Pulmonary artery endothelial cell (primary cell): ENCODE measurements at places on chromosomes 7 and 10. TPM values are rescaled to one million over a fixed set of nuclear protein-coding genes. Genes with fewer than 3 reads are reported as not detected.

GRCh38 chr7:80466636-80467035 lies 45.2 kb downstream of the GNAT3 start:
- DNase-seq = no peak

DNA sequence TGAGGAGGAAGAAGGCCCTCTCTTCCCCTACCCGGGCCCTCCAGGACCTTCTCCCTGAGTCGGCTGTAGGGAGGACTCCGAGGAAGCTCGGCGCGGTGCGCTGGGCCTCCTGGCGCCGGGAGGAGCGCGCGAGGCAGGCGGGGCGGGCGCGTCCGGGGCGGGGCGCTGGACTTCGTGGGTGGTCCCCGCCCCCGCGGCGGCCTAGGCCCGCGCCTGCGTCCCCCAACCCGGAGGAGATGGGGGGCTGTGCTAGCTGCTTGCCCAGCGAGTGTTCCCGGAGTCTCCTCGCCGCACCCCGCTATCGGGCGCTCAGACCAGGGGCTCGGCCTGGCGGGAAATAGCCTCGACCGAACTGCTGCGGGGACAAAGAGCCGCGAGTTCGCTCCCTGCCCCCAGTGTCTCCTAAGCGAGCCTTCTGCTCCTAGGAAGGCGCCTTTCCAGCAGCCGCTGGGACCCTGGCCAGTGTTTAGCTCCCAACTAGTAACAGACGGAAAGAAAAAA lies 19.2 kb upstream of the SMO start:
- no peak for DNase-seq

- DNase-seq = no peak
Observed at GRCh38 chr7:68484731-68485130, 1113.5 kb upstream of the AUTS2 start.

DNA sequence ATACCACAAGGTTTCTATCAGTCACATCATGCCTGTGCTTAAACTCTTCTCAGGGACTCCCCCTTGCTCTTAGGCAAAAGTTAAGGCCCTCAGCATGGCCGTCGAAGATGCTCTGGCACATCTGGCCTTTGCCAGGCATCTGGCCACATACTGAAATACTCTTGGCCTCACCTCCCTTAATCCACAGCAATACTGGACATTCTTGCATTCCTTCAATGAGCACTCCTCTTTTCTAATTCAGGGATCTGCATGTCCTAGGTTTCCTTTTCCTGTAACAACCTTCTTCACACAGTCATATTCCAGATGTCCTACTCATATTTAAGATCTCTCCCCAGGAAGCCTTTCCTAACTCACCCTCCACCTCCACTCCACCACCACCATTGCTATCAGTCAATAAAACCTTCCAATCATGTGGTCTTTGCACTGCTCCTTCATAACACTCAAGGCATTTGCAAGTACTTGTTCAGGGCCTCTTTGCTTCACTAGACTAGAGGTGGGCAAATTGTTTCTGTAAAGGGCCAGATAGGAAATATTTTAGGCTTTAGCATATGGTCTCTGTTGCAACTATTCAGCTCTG lies 216.6 kb downstream of the KCNMA1 start:
- DNase-seq = no peak

GRCh38 chr10:75611993-75612372 lies 180.6 kb downstream of the LRMDA start:
- no peak for DNase-seq

DNA sequence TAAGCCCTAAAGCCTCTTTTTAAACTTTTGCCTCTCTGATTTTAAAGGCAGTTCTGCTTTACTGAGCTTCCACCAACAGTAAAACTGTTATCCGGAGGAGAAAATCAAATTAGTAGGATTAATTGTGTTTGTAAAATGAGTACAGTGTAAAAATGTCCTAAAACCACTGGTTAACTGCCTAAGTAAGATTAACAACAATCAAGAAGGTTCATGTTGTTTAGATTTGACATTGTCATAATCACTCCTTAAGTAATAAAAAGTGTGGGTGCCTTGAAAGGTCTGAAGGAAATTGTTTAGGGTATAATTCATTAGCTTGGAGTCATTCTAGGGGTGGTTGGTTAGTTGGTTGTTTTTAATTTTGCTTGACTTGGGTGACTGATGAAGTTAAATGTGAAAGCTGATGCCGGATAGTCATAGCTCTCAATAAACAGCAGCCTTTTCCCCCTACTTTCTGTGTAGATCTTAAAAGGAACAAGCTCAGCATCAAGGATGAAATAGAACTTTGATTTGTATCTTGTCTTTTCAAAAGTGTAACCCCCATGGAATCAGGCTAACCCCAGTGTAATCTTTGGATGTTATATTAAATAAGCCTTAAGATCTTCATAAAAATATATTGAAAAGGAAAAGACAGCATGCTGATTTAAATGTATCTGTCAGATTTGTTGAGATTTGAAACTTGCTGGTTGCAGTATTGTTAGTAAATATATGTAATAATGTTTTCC lies 148.3 kb downstream of the ARID5B start:
- no peak for DNase-seq

DNA sequence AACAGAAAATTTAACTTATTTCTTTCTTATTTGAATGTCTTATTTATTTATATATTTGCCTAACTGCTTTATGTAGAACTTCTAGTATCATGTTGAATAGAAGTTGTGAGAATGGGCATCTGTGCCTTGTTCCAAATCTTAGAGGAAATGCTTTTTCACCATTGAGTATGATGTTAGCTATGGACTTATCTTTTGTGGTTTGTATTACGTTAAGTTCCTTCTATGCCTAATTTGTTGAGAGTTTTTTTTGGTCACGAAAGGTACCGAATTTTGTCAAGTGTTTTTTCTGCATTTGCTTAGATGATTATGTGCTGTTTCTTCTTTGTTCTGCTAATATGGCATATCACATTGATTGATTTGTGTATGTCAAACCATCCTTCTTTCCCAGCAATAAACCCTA lies 161.0 kb upstream of the TRIM24 start:
- no peak for DNase-seq

ELFN1 gene
- total RNA-seq = 0.79 and 1.2 TPM in 2 replicates

ITIH5 gene
- total RNA-seq = not detected in 2 replicates

DNA sequence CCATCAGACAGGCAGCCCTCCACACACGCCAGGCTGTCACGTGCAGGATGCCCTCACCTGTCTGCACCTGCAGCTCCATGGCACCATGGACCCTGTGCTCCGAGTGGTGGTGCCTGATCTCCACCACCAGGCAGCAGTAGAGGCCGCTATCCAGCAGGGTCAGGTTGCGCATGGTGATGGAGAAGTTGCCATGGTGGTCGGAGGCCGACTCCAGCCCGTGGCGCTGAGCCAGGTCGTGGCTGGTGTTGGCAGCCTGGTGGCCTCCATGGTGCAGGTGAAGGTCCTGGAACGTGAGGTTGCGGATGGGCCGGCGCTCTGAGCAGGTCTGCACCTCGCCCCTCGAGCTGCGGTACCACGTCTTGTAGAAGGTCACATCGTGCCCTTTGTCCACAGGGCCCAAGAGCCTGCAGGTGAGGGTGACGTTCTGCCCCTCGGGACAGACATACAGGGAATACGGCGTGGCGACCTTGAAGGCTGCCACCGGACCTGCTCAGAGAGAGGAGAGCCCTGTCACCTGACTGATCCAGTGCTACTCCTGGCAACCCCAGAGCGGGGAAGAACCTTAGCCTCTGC lies 11.7 kb downstream of the VSIR start:
- no peak for DNase-seq

DNA sequence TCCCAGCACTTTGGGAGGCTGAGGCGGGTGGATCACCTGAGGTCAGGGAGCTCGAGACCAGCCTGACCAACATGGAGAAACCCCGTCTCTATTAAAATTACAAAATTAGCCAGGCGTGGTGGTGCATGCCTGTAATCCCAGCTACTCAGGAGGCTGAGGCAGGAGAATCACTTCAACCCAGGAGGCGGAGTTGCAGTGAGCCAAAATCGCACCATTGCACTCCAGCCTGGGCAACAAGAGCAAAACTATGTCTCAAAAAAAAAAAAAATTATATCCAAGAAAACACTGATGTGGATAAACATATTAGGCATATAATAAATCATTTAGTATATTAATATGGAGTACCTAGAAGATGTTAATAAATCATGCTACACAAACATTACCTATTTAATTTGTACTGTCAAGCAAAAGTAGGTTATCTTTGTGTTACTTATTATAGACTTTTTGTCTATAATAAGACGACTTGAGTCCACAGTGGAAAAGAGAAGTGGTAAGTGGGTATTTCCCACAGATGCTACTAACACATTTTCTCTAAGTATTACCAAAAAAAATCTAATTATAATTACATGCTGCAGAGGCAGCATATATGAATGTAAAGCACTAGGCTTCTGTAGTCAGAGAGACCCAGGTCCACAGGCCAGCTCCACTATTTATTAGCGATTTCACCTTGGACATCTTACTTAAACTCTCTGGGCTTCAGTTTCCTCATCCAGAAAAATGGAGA lies 34.5 kb downstream of the DNMBP start:
- no peak for DNase-seq

NKX1-2 gene
- total RNA-seq = not detected in 2 replicates

SEC61A2 gene
- total RNA-seq = 3.9 and 6.6 TPM in 2 replicates

TAS2R5 gene
- total RNA-seq = 0.53 and 0.74 TPM in 2 replicates

DNA sequence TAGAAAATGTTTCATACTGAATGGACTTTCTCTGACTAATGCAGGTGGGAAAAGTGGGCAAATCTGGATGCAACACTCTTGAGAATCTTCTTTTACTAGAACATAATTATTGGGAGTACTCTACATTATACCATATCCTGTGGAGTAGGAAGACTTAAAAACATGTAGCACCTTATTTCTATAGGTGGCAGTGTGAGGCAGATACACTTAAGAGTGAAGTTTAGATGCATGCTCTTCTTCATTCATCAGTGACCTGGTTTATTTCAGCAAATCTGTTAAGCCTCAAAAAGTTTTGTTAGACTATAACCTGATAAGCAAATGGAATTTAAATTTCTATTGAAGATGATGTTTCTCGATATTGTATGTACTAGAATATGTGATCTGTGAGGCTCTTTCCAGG lies 1087.1 kb upstream of the LRRN3 start:
- no peak for DNase-seq

RSPH10B gene
- 0.07 and 0.13 TPM in 2 replicates for total RNA-seq

COBL gene
- total RNA-seq = not detected in 2 replicates

GRCh38 chr7:149670288-149670687 lies 103.1 kb downstream of the ZNF467 start:
- no peak for DNase-seq

FFAR4 gene
- not detected in 2 replicates for total RNA-seq

- no peak for DNase-seq
Observed at GRCh38 chr10:23439452-23439960, 631 bp downstream of the OTUD1 start.

DNA sequence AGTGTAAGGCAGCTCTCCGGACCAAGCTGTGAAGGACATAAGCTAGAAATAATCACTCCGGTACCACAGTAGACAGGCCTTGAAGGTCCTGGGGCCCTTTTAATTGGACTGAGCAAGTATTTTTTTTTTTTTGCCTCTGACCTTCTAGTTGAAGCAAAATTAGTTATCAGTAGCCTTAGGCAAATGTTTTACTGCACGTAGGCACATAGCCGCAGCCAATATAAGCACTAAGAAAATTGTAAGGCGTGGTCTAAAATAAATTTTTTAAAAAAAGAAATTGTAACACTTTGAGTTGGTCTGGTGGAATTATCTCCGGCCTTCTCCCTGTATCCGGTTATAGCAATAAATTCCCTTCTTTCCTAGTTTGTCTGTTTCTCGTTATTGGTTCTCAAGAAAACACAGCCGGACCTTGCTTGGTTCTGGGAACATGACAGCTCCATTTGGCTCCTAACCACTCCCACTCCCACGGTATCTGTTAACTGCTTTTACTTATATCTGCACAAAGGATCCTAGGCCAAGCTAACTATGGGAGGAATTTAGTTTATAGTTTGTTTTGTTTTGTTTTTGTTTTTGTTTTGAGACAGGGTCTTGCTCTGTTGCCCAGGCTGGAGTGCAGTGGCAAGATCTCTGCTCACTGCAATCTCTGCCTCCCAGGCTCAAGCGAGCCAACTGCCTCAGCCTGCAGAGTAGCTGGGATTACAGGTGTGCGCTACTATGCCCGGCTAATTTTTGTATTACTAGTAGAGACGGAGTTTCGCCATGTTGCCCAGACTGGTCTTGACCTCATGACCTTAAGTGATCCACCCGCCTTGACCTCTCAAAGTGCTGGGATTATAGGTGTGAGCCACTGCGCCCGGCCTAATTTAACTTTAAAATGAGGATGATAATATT lies 124.4 kb upstream of the KIF5B start:
- DNase-seq = no peak

DNA sequence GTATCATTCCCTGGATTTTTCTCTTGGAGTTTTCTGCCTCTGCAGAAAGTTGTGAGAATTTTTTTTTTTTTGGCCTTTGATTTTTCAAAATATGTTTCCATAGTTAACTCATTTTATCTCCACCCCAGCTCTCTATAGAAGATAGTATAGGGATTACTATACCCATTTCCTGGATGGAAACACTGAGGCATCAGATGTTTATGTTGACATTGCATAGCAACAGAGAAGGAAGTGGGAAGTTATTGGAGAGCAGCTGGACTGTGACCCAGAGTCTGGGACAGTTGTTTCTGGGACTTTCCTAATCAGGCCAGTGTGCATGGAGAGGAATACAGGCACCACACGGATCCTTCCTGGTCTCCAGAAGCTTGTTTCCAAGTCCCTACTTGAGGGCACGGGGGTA lies 158.0 kb downstream of the CDH23 start:
- no peak for DNase-seq

SH2D4B gene
- under 0.01 TPM in 1 of 2 replicates, not detected in the other for total RNA-seq

DNA sequence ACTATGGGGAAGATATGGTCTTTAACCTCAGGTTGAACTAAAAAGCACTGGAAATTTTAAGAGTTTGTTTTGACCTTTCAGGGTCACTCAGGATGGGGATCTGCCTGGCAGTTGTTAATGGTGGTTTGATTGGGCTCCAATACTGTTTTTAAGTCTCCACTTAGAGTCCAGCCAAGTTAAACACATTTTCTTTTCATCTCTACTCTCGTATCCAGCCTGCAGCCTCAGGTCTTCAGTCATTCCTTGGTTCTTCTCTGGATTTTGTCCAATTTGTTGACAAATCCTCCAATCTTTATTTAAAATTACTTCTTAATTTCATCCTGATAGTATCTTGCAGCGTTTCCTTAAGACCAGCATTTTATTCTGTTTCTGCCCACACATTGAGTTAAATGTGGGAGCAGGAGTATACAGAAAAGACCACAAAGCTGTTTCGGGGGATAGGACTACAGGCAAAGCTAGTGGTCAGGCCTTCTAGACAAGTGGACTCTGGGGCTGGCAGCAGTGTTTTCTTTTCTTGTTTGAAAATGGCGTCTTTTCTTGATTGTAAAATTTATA lies 133.2 kb upstream of the INHBA start:
- no peak for DNase-seq

GRID2IP gene
- 0.04 TPM in 1 of 2 replicates, not detected in the other for total RNA-seq

GRCh38 chr10:78754269-78755062 lies 314.3 kb upstream of the ZMIZ1 start:
- DNase-seq = peak; percentile 51

PNLIP gene
- not detected in 2 replicates for total RNA-seq

DNA sequence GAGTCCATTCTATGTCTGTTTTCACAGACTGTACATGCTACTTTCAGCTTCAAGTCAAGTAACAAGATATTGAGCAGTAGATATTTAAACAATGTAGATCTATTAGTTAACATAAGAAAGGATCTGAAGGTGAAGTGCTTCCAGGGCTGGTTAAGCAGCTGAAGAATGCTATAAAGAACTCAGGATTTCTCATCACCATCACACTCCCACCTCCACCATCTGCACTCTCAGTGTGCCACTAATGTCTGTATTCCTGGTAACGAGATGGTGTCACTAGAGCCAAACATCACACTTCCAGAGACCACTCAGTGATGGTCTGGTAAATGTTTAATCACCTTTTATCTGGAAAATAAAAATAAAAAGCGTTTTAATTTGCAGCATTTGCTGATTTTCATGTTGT lies 224.0 kb upstream of the FERD3L start:
- no peak for DNase-seq

HOXA9 gene
- 0.13 and 0.18 TPM in 2 replicates for total RNA-seq

SLC29A4 gene
- 1.7 and 2.7 TPM in 2 replicates for total RNA-seq
